ENCODE measurements at places on chromosomes 12 and 14. TPM values are rescaled to one million over a fixed set of nuclear protein-coding genes. Genes with fewer than 3 reads are reported as not detected.

GRCh38 chr12:94594443-94594825 lies 55.9 kb downstream of the TMCC3 start:
- H3K4me3 ChIP-seq, result no peak overlapping the region
- H3K36me3 ChIP-seq, result no peaks in the 10 kb centered on the region
- no peaks in the 10 kb centered on the region for H3K27me3 ChIP-seq
- H3K27ac ChIP-seq, result peak overlapping the region; percentile 0

GRCh38 chr14:61752626-61753025 lies 9.6 kb upstream of the SNAPC1 start:
- no peak overlapping the region for H3K27ac ChIP-seq
- H3K36me3 ChIP-seq, result no peaks in the 10 kb centered on the region
- DNase-seq, result peak; percentile 32
- H3K27me3 ChIP-seq, result no peaks in the 10 kb centered on the region
- H3K4me1 ChIP-seq, result peaks cover 36% of the 10 kb centered on the region

GRCh38 chr14:99574099-99574880 lies 29.7 kb downstream of the CCDC85C start:
- DNase-seq, result no peak
- H3K36me3 ChIP-seq, result no peaks in the 10 kb centered on the region
- H3K4me1 ChIP-seq, result no peaks in the 10 kb centered on the region
- no peaks in the 10 kb centered on the region for H3K27me3 ChIP-seq

GRCh38 chr14:33444136-33444535 lies 505.5 kb downstream of the NPAS3 start:
- no peak overlapping the region for H3K27ac ChIP-seq
- no peaks in the 10 kb centered on the region for H3K27me3 ChIP-seq
- no peaks in the 10 kb centered on the region for H3K36me3 ChIP-seq
- no peak for DNase-seq
- no peak overlapping the region for H3K4me3 ChIP-seq
- H3K4me1 ChIP-seq, result no peaks in the 10 kb centered on the region

DNA sequence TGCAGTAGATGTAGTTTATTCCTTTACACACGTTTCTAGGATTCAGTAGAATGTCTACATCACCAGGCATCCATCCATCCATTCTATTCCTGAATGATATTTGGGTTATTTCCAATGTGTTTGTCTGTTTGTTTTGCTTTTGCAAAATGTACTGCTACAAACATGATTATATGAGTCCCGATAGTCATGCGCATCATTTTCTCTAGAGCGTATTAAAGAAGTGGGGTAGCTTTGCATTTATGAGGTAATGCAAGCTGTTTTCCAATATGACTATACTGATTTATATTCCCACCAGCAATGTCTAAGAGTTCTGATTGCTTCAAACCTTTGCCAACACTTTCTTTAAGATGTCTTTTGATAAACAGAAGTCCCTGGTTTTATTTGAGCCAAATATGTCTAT lies 253.2 kb downstream of the NOVA1 start:
- no peak for DNase-seq
- no peak overlapping the region for H3K27ac ChIP-seq

- no peaks in the 10 kb centered on the region for H3K27me3 ChIP-seq
- H3K27ac ChIP-seq, result no peak overlapping the region
- H3K4me3 ChIP-seq, result no peak overlapping the region
- no peak for DNase-seq
- no peaks in the 10 kb centered on the region for H3K36me3 ChIP-seq
Measured at GRCh38 chr14:98899441-98899840, 372.6 kb downstream of the BCL11B start.

DNA sequence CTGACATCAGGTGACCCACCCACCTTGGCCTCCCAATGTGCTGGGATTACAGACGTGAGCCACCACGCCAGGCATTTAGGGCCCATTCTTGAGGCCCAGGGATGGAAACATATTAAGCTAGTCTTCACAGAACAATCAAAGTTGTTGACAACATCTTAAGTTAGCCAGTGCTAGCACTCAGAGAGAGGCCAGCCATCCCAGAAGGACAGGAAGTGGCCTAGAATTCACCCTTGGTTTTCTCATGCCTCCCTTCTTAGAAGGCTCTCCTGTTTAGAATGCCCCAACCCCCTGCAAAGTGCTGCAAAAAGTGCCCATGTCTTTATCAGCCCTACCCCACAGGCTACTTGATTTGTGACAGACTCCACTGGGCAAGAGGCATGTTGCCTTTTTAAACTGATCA lies 12.1 kb upstream of the OR6J1 start:
- H3K4me3 ChIP-seq, result no peak overlapping the region
- H3K36me3 ChIP-seq, result no peaks in the 10 kb centered on the region
- peak; percentile 42 for DNase-seq
- no peak overlapping the region for H3K27ac ChIP-seq
- peaks cover 35% of the 10 kb centered on the region for H3K4me1 ChIP-seq

DNA sequence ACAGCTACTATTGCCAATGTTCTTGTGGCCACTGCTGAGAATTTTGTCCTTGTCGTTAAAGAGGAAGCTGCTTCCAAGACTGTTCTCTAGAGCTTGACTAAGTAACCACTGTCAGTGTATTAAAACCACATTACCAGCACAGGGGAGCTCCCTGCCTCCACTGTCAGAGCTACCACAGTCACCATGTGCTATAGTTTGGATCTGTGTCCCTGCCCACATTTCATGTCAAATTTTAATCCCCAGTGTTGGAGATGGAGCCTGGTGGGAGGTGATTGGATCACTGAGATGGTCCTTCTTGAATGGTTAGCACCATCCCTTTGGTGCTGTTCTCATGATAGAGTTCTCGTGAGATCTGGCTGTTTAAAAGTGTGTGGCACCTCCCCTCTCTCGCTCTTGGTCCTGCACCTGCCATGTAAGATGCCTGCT lies 23.2 kb upstream of the RAP1B start:
- no peaks in the 10 kb centered on the region for H3K36me3 ChIP-seq
- H3K27me3 ChIP-seq, result no peaks in the 10 kb centered on the region
- no peak for DNase-seq
- no peak overlapping the region for H3K4me3 ChIP-seq
- no peaks in the 10 kb centered on the region for H3K4me1 ChIP-seq
- no peak overlapping the region for H3K27ac ChIP-seq

DNA sequence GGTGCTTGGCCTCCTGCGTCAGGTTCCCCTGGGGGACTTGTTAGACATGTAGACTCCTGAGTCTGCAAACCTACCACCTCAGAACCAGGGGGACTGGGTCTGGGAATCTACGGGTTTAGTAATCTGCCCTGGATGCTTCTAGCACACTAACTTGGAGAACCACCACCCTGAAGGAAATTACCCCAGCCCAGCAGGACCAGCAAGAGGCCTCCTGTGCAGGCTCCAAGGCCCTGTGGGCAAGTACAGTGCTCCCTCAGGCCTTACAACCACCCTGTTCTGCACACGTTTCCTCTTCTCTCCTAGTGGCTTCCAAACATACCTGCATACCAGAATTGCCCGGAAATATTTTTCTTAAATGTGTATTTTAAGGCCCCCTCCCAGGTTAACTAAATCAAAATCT lies 423.0 kb downstream of the FUT8 start:
- no peaks in the 10 kb centered on the region for H3K27me3 ChIP-seq
- H3K4me3 ChIP-seq, result no peak overlapping the region

DNA sequence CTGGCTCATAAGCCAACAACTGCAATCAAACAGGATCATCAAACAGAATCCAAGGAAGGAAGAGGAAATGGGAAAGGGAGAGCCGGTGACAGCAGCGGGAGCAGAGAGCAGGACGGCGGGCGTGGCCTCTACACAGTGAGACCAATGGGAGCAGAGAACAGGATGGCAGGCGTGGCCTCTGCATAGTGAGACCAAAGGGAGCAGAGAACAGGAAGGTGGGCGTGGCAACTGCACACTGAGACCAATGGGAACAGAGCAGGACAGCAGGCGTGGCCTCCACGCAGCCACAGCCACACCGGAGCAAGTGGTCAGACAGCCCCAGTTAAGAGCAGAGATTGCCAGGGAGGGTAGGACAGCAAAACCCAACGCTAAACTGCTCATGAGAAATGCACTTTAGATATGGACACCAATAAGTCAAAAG lies 16.4 kb downstream of the LRCOL1 start:
- DNase-seq, result peak; percentile 97
- H3K4me1 ChIP-seq, result peaks cover 3% of the 10 kb centered on the region
- H3K27ac ChIP-seq, result no peak overlapping the region
- H3K36me3 ChIP-seq, result no peaks in the 10 kb centered on the region
- no peak overlapping the region for H3K4me3 ChIP-seq

DNA sequence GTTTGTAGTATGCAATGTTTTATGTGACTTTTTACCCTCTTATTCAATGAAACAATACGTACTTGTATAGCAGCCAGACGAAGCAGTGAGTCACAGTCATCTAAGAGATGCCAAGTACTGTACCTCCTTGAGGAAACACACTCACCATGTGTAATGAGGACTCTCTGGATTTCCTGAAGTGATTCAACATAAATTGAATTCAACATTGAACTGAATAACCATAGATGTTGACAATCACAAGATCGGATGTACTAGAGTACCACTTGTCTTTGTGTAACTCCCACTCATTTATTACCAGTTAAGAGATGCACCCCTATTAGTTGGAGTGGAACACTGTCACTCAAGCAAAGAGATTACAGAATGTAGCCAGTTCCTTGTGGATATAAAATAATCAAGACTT lies 175.2 kb upstream of the HMGA2 start:
- H3K27ac ChIP-seq, result peak overlapping the region; percentile 95
- H3K36me3 ChIP-seq, result no peaks in the 10 kb centered on the region
- H3K4me3 ChIP-seq, result no peak overlapping the region
- H3K27me3 ChIP-seq, result no peaks in the 10 kb centered on the region
- H3K4me1 ChIP-seq, result peaks cover 38% of the 10 kb centered on the region

DNA sequence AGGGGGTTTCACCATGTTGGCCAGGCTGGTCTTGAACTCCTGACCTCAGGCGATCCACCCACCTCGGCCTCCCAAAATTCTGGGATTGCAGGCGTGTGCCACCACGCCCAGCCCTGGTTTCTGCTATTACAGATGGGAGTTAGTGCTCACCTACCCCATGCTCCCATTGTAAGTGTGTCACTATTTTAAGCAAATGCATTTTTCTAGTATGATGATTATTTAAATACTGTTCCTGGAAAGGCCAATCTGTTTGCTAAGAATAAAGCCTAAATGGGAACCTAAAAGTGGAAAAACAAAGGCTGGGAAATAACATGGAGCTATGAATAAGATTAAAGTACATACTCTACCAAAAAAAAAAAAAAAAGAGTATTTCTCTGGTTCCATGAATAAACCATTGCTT lies 45.0 kb upstream of the PLEKHG7 start:
- peaks cover 7% of the 10 kb centered on the region for H3K27me3 ChIP-seq
- H3K27ac ChIP-seq, result no peak overlapping the region
- DNase-seq, result no peak
- no peak overlapping the region for H3K4me3 ChIP-seq
- H3K4me1 ChIP-seq, result no peaks in the 10 kb centered on the region

DNA sequence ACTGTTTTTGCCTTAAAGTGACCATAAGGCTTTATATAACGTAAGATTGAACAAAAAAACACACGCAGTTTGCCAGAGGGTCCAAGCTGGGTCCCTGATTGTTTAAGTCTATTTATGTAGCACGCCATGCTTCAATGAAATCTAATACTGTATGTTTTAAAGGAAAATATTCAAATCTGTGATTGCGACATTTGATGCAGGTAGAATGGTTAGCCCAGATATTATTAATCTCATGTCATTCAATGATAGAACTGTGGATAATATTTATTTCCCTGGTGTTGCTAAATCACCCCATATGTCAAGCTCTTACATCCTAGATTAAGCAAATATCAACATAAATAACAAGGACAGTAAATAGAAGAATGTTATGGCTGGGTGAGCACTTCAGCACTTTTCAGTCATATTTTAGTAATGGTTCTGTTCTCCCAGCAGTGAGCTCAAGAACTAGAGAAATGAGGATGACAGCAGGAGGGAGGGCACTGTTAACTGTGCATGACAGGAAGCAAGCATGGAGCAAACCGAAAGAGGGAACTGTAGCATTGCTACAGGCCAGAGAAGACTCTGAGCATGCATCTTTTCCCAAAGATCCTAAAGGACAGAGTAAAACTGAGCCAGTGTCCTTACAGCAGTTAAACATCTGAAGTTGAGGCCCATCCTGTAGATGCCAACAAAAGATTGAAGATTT lies 465.7 kb upstream of the MGAT4C start:
- H3K36me3 ChIP-seq, result no peaks in the 10 kb centered on the region
- no peak overlapping the region for H3K4me3 ChIP-seq
- H3K4me1 ChIP-seq, result peaks cover 1% of the 10 kb centered on the region
- H3K27me3 ChIP-seq, result no peaks in the 10 kb centered on the region
- no peak for DNase-seq
- H3K27ac ChIP-seq, result no peak overlapping the region

DNA sequence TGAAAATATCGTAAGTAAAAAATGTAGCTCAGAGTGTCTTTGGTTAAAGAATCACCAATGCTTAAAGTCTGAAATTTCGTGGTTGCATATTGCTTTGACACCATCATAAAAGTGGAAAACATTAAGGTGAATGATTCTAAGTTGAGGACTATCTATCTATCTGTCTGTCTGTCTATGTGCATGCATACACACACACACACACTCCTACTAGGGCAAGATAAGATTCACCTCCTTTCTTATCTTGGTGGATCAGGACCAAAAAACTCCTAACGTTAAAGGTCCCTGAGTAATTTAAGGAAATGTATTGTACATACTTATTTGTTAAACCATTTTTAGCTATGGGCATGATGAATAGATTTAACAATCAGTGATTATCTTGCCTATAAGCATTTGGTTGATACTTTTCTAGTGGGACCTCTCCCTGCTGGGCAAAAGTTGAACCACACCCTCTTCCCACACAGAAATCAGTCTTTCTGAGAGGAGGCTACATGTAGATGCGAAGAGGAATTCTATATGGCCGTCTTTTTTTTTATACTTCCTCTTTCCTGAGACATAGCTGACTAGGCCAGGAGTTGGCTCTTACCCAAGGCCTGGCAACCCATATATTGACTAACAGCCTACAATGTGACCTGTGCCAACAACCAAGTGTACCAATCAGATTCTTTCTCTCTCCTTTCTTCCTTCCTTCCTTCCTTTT lies 19.3 kb upstream of the LLPH start:
- no peak overlapping the region for H3K4me3 ChIP-seq
- H3K4me1 ChIP-seq, result peaks cover 24% of the 10 kb centered on the region
- no peaks in the 10 kb centered on the region for H3K36me3 ChIP-seq
- H3K27ac ChIP-seq, result no peak overlapping the region
- peak; percentile 26 for DNase-seq

- H3K27ac ChIP-seq, result peak within 1 kb of the TSS; percentile 97
- H3K27me3 ChIP-seq, result no peaks in the 10 kb centered on the region
- H3K4me3 ChIP-seq, result peak within 1 kb of the TSS; percentile 72
- peak; percentile 95 for DNase-seq
Measured at GRCh38 chr14:54488646-54489317, at the start of gene GMFB. Gene GMFB (minus strand): TSS chr14:54488980. CDS start chr14:54488927, 53 bp downstream.

PTGDR gene
- total RNA-seq, result not detected

SLC11A2 gene
- 56.4 TPM for total RNA-seq

RHOJ gene
- 177 TPM for total RNA-seq

SLC15A4 gene
- total RNA-seq, result 24.6 TPM

TRIM9 gene
- total RNA-seq, result not detected

All from endothelial cell of umbilical vein (primary cell).